ENCODE measurements at places on chromosomes 11 and 22. TPM values are rescaled to one million over a fixed set of nuclear protein-coding genes. Genes with fewer than 3 reads are reported as not detected.

- no peak for DNase-seq
- no peaks in the 10 kb centered on the region for H3K36me3 ChIP-seq
- H3K27me3 ChIP-seq, result no peaks in the 10 kb centered on the region
- no peak overlapping the region for H3K27ac ChIP-seq
Observed at GRCh38 chr11:105734426-105734825, 124.6 kb downstream of the GRIA4 start.

- H3K4me1 ChIP-seq, result no peaks in the 10 kb centered on the region
- H3K27me3 ChIP-seq, result no peaks in the 10 kb centered on the region
- H3K36me3 ChIP-seq, result no peaks in the 10 kb centered on the region
- H3K27ac ChIP-seq, result no peak overlapping the region
- no peak overlapping the region for H3K4me3 ChIP-seq
Observed at GRCh38 chr11:129636926-129637325, 178.7 kb upstream of the TMEM45B start.

GRCh38 chr22:28425211-28425610 lies 254.4 kb downstream of the TTC28 start:
- H3K4me1 ChIP-seq, result no peaks in the 10 kb centered on the region
- DNase-seq, result no peak
- H3K4me3 ChIP-seq, result no peak overlapping the region
- no peaks in the 10 kb centered on the region for H3K36me3 ChIP-seq
- no peak overlapping the region for H3K27ac ChIP-seq

DNHD1 gene
- 40.7 TPM for total RNA-seq

- H3K4me1 ChIP-seq, result peaks cover 21% of the 10 kb centered on the region
- H3K27ac ChIP-seq, result peak overlapping the region; percentile 72
- H3K36me3 ChIP-seq, result no peaks in the 10 kb centered on the region
- H3K27me3 ChIP-seq, result no peaks in the 10 kb centered on the region
- no peak for DNase-seq
Observed at GRCh38 chr22:38033522-38034277, 23.5 kb upstream of the PICK1 start.

DNA sequence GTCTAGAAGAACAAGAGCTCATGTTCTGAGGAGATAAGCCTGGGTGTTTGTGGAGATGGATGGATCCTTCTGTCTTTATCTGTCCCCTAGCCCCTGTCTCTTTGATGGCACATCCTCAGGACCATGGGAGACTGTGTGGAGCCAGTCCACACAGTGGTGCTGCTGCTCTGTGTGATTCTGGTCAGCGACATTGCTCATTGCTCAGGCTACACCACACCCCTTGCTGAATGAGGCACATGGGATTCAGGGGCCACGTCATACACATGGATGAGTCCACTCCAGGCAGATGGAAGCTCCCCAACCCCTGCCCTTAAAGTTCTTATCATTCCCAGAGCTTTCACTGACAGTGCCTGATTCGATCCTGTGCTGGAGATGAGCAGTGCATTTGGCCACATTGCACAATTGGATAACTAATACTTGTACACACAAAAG lies 222.2 kb downstream of the NAV2 start:
- H3K27ac ChIP-seq, result no peak overlapping the region
- no peaks in the 10 kb centered on the region for H3K27me3 ChIP-seq
- H3K4me3 ChIP-seq, result no peak overlapping the region
- peaks cover 8% of the 10 kb centered on the region for H3K36me3 ChIP-seq
- DNase-seq, result no peak
- H3K4me1 ChIP-seq, result no peaks in the 10 kb centered on the region

DNA sequence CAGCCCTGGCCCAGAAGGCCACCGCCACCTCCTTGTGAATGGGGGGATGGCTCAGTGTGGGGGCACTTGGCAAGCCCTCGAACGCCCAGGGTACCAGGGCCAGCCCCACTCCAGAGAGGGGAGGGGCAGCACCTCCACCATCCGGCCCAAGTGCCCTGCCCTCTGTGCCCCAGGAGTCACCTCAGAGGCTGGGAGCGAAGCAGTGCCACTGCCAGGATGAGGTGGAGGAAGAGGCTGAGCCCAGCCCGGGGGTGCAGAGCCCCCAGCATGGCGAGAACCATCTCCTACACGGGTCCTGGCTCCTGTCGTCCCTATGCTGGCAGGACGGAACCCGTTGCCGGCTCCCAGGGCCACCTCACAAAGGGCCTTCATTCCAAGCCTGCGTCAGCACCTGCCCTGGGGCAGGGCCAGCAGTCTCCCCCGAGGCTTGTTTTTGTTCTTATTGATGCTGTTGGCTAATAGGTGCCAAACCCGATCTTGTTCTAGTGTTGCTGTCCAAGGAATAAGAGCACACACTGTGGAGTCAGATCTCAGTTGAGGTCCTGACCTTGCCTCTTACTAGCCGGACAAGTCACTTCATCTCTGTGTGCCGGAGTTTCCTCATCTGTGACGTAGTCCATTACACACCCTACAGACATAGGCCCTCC lies at the start of gene FREY1:
Gene FREY1 (minus strand): TSS at position 307 of the 647 bp plus-strand sequence. CDS start 26 bp downstream, at position 281.
- DNase-seq, result no peak
- H3K4me3 ChIP-seq, result no peak within 1 kb of the TSS
- peaks cover 26% of the 10 kb centered on the region for H3K4me1 ChIP-seq
- no peak within 1 kb of the TSS for H3K27ac ChIP-seq

DNA sequence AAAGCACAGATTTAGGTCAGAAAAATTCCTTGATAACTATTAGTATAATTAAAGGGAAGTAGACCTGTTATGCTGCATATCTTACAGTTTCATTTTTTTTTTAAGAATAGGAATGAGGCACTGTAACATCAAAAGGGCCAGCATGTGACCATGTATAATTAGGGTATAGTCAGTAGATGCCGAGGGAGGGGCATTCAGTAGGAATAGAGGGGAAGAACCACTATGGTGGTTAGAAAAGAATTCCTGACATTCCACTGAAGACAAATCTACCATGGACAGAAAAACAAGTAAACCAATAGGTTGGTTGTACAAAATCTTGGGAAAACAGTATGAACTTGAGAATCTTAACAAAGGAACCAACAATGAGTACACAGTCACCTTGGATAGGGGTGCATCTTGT lies 78.4 kb upstream of the CCDC179 start:
- H3K36me3 ChIP-seq, result no peaks in the 10 kb centered on the region
- no peak overlapping the region for H3K27ac ChIP-seq
- no peak overlapping the region for H3K4me3 ChIP-seq
- H3K27me3 ChIP-seq, result no peaks in the 10 kb centered on the region
- DNase-seq, result no peak
- H3K4me1 ChIP-seq, result no peaks in the 10 kb centered on the region

OR51A4 gene
- total RNA-seq, result not detected

IGSF9B gene
- 6.6 TPM for total RNA-seq

DNA sequence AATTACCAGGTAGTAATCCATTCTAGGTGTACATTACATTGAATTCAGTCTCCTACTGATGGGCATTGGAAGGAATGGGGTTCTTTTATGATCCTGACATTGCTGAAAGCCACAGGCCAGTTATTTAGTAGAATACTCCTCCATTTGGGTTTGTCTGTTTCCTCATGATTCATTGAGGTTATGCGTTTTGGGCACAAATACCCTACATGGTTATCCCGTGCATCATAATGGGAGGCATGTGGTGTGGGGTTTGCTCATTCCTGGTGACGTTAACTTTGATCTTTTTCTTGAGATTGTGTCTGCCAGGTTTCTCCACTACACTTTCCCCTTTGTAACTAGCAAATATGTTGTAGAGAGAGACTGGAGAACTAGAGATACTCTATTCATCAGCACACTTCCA lies 5.5 kb downstream of the FOLR3 start:
- H3K27ac ChIP-seq, result peak overlapping the region; percentile 18
- H3K27me3 ChIP-seq, result no peaks in the 10 kb centered on the region
- H3K36me3 ChIP-seq, result no peaks in the 10 kb centered on the region

DNA sequence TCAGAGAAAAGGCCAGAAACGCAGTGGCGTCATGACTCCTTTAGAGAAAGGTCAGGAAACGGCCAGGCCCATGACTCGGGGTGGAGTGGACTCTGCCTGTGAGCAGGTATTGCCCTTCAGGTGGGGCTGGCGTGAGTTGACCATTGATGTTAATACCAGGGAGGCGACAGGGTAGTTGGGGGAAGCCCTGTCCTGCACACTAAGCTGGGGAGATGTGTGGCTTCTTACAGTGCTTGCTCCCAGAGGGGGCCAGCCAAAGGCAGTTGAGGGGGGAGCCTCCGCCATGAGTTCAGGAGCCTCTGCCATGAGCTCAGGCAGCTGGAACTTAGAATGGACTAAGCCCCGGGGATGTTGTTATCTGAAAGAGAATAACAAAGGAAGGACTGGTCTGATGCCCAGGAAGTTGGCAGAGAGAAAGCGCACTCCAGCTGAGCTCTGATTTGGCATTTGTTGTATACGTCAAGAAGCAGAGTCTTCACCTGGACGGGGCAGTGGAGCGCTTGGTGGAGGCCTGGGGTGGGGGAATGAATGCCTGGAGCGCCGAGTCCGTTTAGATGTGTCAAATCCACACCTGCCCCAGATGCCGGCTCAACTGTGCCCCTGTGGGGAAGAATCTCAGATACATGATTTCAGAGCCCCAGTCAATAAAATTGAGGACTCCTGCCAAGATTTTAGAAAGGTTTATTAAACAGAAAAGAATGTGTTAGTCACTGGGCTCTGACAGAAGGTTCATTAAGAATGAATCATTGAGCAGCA lies 222.5 kb downstream of the TBC1D22A start:
- no peak overlapping the region for H3K27ac ChIP-seq
- H3K27me3 ChIP-seq, result no peaks in the 10 kb centered on the region
- peaks cover 58% of the 10 kb centered on the region for H3K36me3 ChIP-seq
- H3K4me1 ChIP-seq, result no peaks in the 10 kb centered on the region

RASD2 gene
- not detected for total RNA-seq

GRCh38 chr11:94583213-94583865 lies 16.2 kb downstream of the PIWIL4 start:
- H3K36me3 ChIP-seq, result no peaks in the 10 kb centered on the region
- peaks cover 21% of the 10 kb centered on the region for H3K4me1 ChIP-seq
- H3K27ac ChIP-seq, result peak overlapping the region; percentile 72
- H3K27me3 ChIP-seq, result no peaks in the 10 kb centered on the region
- H3K4me3 ChIP-seq, result peak overlapping the region; percentile 27
- no peak for DNase-seq

DNA sequence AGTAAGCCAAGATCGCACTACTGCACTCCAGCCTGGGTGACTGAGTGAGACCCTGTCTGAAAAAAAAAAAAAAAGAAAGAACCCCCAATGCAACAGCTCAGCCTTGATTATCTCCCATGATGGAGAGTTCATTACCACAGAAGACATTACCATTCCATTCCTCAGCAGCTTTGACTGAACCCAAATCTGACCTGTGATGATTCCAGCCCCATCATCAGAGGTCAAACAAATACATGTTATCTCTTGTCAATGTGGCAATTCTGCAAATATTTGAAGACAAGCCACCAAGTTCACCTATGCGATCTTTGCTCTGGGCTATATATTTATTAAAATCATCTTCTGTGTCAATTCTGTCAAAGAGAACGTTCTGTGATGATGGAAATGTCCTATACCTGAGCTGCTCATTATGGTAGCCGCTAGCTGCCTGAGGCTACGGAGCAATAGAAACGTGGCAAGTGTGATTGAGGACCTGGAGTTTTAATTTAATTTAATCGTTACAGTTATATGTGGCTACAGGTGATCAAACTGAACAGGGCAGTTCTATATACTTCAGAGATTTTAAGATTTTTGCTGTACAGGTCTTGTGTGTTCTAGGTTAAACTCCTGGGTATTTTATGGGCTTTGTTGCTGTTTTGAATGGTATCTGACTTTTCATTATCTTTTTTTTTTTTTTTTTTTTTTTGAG lies 7.9 kb downstream of the SEC14L4 start:
- H3K27ac ChIP-seq, result no peak overlapping the region
- no peaks in the 10 kb centered on the region for H3K27me3 ChIP-seq
- H3K4me1 ChIP-seq, result no peaks in the 10 kb centered on the region
- no peak overlapping the region for H3K4me3 ChIP-seq
- no peak for DNase-seq
- H3K36me3 ChIP-seq, result no peaks in the 10 kb centered on the region

DNA sequence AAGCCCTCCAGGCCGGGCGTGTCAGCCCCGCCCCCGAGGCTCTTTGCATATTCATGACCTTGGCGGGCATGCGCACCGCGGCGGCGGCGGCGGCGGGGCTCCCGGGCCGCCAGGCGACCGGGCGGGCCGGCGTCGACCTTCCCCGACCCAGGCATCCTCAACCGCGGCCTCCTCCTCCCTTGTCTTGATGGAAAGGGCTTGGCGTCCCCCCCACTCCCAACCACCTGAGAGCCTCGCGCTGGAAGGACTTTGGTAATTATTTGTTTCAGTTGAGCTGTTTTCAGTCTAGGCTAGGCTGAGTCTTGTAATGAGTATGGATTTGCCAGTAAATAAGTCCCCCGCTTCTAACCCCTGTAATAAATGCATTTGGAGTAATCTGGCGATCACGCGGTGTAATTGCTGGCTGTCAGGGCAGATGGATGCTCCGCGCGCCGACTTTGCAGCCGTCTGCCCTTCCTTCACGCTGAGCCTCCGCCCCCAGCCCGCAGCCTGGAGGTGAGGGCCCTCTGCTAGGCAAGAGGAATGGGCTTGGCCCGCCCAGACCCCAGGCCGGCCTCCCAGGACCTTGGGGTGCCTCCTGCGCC lies 25.2 kb downstream of the FLRT1 start:
- peak; percentile 83 for DNase-seq
- no peak overlapping the region for H3K27ac ChIP-seq
- H3K4me3 ChIP-seq, result peak overlapping the region; percentile 65

DNA sequence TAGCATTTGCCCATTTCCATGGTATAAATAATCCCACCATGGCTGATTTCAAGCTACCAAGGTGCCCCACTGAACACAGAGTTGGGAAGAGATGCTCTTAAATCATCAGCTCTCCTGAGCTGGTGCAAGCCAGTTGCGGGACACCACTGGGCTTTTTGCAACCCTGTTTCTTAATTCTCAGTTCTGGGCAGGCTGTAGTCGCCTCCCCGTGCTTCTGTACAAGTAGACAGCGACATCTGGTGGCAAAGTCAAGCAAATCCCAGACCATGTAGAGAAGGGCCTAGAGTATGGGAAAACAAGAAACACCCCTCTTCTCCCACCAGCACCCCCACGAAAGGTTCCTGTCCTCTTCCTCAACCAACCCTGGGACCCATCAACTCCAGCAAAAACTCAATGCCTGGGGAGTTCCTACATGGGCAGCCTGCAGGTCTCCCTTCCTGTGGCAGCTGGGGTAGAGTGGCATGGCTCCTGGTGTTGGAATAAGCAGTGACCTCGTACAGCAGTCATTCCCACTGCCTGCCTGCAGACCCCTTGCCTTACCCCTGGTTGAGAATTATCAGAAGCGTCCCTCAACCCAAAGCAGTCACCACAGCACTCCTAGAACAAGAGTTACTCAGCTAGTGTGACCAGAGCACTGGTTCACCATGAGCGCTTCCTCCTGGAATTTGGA lies 68.4 kb downstream of the IGLL5 start:
- DNase-seq, result no peak
- H3K4me3 ChIP-seq, result no peak overlapping the region
- no peaks in the 10 kb centered on the region for H3K27me3 ChIP-seq

DNA sequence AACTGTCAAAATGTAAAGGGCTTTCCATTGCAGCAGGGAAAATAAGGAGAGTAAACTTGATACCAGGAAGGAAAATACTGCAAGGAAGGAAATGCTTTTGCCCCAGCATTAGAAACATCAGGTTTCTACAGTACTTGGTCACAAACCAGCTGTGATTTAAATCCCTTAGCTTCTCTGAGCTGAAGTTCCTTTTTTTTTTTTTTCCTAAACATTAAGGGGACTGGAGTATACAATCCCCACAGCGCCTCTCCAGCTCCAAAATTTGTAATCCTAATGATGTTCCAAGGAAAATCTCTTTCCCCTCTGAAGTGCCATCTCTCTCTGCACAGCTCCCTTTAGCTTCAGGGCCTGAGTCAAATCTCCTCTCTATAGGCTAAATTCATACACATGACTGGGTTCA lies 220.5 kb upstream of the PITPNB start:
- no peaks in the 10 kb centered on the region for H3K4me1 ChIP-seq
- no peaks in the 10 kb centered on the region for H3K36me3 ChIP-seq
- no peak for DNase-seq
- no peaks in the 10 kb centered on the region for H3K27me3 ChIP-seq

All from spleen (tissue), 13 donors.